ENCODE measurements at places on chromosomes 1 and 21.

- H3K36me3 ChIP-seq, result no peaks in the 10 kb centered on the region
- H3K27ac ChIP-seq, result no peak overlapping the region
- H3K4me1 ChIP-seq, result peaks cover 11% of the 10 kb centered on the region
These were observed 28.9 kb upstream of the EDN2 start for GRCh38 chr1:41513383-41513735.

DNA sequence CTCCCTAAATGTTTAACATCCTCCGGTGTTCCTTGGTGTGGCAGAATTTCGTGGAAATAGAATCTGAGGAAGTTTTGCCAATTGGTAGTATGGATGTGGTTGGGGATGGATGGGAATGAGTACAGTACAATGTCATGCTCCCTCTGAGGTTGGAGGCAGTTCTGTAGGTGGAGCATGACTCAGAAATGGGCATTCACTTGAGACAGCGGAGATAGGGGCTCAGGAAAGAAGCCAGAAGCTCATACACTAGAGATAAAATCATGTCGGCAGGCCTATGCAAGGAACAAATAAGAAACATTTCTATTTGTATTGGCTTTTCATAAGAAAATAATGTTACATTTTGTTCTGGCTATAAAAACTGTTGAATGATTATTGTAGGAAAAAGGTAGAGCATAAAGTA is 196.0 kb downstream of the URB2 start:
- DNase-seq, result no peak
- no peaks in the 10 kb centered on the region for H3K27me3 ChIP-seq
- no peaks in the 10 kb centered on the region for H3K36me3 ChIP-seq
- H3K27ac ChIP-seq, result no peak overlapping the region
- no peak overlapping the region for H3K4me3 ChIP-seq

DNA sequence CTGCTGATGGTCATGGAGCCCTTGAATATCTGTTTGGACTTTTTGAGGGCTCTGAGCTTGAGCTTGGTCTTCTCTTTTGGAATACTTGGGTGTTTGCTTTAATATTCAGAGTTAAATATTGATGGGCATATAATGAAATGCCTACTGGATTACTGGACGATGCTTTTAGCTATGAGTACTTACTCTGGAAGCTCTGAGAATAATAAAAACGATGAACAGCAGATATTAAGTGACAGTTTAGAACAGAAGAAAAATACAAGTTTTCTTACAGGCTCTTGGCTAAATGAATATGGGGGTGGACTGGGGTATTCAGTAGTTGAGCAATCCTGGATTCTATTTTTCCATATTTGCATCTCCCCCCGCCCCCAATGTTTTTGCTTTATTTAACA is 20.7 kb downstream of the GALNT2 start:
- no peak overlapping the region for H3K4me3 ChIP-seq
- DNase-seq, result no peak
- peaks cover 58% of the 10 kb centered on the region for H3K4me1 ChIP-seq
- H3K36me3 ChIP-seq, result no peaks in the 10 kb centered on the region

- H3K4me1 ChIP-seq, result no peaks in the 10 kb centered on the region
- no peak overlapping the region for H3K27ac ChIP-seq
- H3K27me3 ChIP-seq, result no peaks in the 10 kb centered on the region
- no peak for DNase-seq
- no peak overlapping the region for H3K4me3 ChIP-seq
- peaks cover 32% of the 10 kb centered on the region for H3K36me3 ChIP-seq
These were observed 7.5 kb upstream of the GATAD2B start for GRCh38 chr1:153929981-153930948.

- H3K4me3 ChIP-seq, result no peak overlapping the region
- H3K36me3 ChIP-seq, result no peaks in the 10 kb centered on the region
- no peaks in the 10 kb centered on the region for H3K4me1 ChIP-seq
- H3K27me3 ChIP-seq, result no peaks in the 10 kb centered on the region
- no peak for DNase-seq
These were observed 93.1 kb downstream of the MRPS6 start for GRCh38 chr21:34166468-34166867.

GRCh38 chr21:29940991-29941390 is 1.2 kb upstream of the GRIK1 start:
- H3K27me3 ChIP-seq, result peaks cover 54% of the 10 kb centered on the region
- no peaks in the 10 kb centered on the region for H3K36me3 ChIP-seq
- DNase-seq, result no peak
- no peak overlapping the region for H3K4me3 ChIP-seq
- H3K27ac ChIP-seq, result no peak overlapping the region

DNA sequence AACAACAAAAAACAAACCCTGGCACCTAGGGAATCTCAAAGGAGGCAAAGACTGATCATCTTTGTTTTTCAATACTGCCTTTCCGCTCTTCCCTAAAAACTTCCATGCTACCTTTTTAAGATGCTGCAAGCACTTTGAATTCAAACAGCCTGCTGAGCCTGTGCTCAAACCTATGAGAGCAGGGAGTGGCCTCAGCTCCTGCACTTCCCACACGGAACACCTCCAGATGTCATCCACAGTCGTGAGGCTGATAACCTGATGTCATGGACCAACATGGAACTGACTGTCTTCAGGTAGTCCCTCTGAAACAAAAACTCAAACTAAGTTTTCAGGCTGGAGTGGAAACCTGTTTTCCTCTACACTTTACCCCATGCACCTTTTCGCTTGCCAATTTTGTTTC is 46.8 kb downstream of the DESI2 start:
- no peak overlapping the region for H3K27ac ChIP-seq
- no peaks in the 10 kb centered on the region for H3K4me1 ChIP-seq
- DNase-seq, result no peak
- H3K36me3 ChIP-seq, result peaks cover 15% of the 10 kb centered on the region
- H3K4me3 ChIP-seq, result no peak overlapping the region

DNA sequence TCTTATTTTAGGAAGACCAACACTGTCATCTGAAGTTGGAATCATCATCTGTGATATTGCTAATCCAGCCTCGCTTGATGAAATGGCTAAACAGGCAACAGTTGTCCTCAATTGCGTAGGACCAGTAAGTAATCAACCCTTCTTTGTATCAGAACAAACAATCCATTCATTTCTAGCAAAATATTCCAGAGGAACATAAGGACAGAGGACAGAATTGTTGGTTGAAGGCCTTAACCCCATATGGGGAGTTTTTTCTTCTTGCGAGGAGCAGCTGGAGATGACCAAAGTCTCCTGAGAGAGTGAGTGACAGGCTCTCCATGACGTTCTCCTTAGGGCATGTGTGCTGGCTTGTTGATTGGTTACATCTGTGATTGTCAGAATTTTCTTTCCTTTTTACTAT is 2.7 kb downstream of the SCCPDH start:
- H3K4me1 ChIP-seq, result no peaks in the 10 kb centered on the region
- H3K36me3 ChIP-seq, result peaks cover 4% of the 10 kb centered on the region
- H3K4me3 ChIP-seq, result no peak overlapping the region
- no peak overlapping the region for H3K27ac ChIP-seq

DNA sequence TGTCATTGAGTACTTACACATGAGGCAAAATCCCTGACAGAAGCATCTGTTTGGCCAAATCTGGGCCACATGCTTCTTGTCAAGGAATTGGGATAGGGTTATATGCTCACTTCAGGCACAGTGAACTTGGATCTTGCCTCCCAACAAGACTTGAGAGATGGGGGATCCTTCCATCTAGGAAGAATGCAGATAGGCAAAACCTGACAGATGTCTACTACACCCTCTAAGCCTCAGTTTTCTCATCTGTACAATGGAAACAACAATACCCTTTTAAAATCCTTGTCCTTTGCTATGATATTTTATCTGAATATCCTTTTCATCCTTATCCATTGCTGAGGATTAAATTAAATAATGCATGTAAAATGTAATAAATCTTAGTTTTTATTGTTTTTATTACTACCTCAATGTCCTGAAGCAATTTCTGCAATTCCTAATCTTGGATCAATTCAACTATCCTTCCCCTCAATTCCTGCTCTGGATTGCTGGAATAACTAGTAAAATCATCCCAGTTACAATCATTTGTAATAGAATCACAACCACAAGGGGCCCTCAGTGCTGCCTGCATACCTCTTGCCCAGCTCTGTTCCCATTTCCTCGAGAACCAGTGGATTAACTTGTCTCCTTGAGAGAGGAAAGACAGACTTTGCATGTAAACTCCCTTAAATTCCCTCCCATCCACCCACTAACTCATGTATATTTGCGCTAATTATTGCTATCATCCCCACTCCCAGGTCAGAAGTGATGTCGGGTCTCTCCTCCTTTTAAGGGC is 8.1 kb upstream of the XPR1 start:
- no peak for DNase-seq
- no peak overlapping the region for H3K4me3 ChIP-seq
- H3K27ac ChIP-seq, result no peak overlapping the region
- no peaks in the 10 kb centered on the region for H3K27me3 ChIP-seq
- H3K36me3 ChIP-seq, result no peaks in the 10 kb centered on the region
- H3K4me1 ChIP-seq, result no peaks in the 10 kb centered on the region

DNA sequence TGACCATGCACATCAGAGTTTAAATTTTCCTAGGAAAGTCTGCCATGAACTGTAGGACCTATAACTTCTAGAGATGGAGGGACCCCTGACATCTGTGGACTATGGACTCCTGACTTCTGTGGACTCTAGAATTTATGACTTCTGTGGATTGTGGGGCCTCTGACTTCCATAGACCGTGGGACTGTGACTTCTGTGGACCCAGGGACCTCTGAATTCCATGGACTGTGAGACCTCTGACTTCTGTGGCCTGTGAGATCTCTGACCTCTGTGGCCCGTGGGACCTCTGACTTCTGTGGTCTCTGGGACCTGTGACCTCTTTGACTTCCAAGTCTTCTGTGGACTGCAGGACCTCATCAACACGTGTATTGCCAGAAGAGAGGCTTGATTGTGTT is 36.7 kb downstream of the PEX14 start:
- no peak for DNase-seq
- no peaks in the 10 kb centered on the region for H3K27me3 ChIP-seq
- H3K4me3 ChIP-seq, result no peak overlapping the region
- peaks cover 39% of the 10 kb centered on the region for H3K4me1 ChIP-seq
- peak overlapping the region; percentile 91 for H3K27ac ChIP-seq

DNA sequence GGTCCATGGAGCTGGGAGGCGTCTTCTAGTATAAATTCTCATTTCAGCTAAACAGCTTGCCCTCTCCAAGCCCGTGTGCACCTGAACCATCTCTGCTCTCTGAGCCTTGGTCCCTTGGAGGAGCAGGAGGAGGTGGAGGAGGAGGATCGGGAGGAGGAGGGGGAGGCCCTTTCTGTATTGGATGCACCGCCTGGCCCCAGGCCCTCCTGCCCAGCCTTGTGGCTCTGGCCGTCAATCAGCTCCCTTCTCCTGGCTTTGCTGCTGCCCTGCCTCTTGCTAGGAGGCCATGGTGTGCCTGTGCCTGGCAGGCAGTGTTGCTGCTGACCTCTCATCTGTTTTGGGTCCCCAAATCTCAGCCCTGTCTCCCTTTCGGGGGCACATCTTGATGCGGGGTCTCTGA is 9.0 kb downstream of the COL18A1 start:
- no peak overlapping the region for H3K4me3 ChIP-seq
- H3K36me3 ChIP-seq, result no peaks in the 10 kb centered on the region
- peaks cover 14% of the 10 kb centered on the region for H3K4me1 ChIP-seq

DNA sequence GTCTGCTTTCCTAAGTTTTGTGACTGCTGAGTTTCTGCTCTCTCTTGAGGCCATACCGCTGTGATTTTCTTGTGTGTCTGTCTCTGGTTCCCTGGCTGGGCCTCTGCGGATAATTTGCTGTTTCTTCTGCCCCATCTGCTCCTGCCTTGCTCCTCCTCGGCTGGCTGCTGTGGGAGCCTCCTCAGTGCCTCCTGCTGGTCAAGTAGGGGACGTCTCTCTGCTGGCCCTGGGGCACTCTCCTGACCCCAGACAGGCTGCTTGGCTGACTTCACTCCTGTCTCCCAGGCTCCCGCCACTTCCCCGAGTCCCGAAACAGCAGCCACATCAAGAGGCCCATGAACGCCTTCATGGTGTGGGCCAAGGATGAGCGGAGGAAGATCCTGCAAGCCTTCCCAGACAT is 28.5 kb downstream of the ETNK2 start:
- peaks cover 47% of the 10 kb centered on the region for H3K36me3 ChIP-seq
- DNase-seq, result no peak
- H3K4me1 ChIP-seq, result peaks cover 3% of the 10 kb centered on the region
- H3K27me3 ChIP-seq, result no peaks in the 10 kb centered on the region

- peak overlapping the region; percentile 91 for H3K4me3 ChIP-seq
- H3K36me3 ChIP-seq, result peaks cover 29% of the 10 kb centered on the region
These were observed 775 bp upstream of the PRPF38B start for GRCh38 chr1:108691128-108691941.

DNA sequence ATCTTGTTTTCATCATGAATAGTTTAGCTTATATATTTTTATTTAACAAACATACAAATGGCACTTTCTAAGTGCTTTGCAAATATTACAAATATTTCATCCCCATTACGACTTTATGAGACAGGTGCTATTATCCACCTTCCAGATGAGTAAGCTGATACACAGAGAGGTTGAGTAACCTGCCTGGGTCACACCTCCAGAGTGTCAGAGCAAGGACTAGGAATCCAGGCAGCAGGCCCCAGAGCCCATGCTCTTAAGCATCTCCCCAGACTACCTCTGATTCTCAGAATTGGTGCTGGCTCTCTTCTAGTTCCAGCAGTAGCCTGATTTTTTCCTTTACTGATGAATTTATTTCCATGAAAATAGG is 40.0 kb downstream of the EPHB2 start:
- no peak overlapping the region for H3K4me3 ChIP-seq
- no peak for DNase-seq
- H3K27ac ChIP-seq, result peak overlapping the region; percentile 91
- H3K27me3 ChIP-seq, result no peaks in the 10 kb centered on the region
- H3K36me3 ChIP-seq, result no peaks in the 10 kb centered on the region

GRCh38 chr1:45385302-45385701 is 45.1 kb upstream of the MUTYH start:
- H3K27ac ChIP-seq, result no peak overlapping the region
- no peaks in the 10 kb centered on the region for H3K36me3 ChIP-seq
- no peak for DNase-seq
- H3K4me1 ChIP-seq, result peaks cover 10% of the 10 kb centered on the region
- no peaks in the 10 kb centered on the region for H3K27me3 ChIP-seq

GRCh38 chr1:43074244-43074643 is 97.8 kb downstream of the EBNA1BP2 start:
- no peak for DNase-seq
- H3K36me3 ChIP-seq, result no peaks in the 10 kb centered on the region
- no peak overlapping the region for H3K27ac ChIP-seq
- H3K27me3 ChIP-seq, result no peaks in the 10 kb centered on the region
- no peak overlapping the region for H3K4me3 ChIP-seq
- H3K4me1 ChIP-seq, result no peaks in the 10 kb centered on the region

DNA sequence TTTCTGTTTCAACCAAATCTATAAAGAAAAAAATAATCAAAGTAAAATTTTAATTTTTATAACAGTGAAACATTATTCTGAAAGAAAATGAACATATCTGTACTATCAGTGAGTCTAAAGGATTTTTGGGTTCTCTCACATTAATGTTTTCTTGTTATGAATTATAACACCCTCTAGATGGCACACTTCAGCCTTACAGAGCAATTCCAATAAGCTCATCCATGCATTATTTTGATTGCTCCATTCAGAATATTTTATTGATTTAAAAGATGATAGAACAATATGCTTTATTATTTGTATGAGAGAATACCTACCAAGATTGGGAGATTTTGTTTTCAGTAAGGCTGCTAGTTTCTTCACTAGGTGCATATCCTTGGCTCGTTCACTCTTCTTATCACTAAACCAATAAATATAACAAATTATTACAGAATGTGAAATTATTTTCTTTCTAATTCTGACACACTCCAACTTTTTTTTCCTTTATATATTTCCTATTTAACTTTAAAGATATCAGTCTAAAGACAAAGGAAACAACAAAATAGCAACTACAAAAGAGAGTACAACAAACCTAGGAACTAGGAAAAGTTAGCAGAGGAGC is 82.4 kb downstream of the RAB3GAP2 start:
- no peak for DNase-seq
- no peak overlapping the region for H3K4me3 ChIP-seq
- H3K27me3 ChIP-seq, result no peaks in the 10 kb centered on the region
- H3K27ac ChIP-seq, result no peak overlapping the region
- peaks cover 20% of the 10 kb centered on the region for H3K36me3 ChIP-seq
